Right lung (tissue), 10 donors: ENCODE measurements at places on chromosomes 2 and 18. TPM values are rescaled to one million over a fixed set of nuclear protein-coding genes. Genes with fewer than 3 reads are reported as not detected.

DNA sequence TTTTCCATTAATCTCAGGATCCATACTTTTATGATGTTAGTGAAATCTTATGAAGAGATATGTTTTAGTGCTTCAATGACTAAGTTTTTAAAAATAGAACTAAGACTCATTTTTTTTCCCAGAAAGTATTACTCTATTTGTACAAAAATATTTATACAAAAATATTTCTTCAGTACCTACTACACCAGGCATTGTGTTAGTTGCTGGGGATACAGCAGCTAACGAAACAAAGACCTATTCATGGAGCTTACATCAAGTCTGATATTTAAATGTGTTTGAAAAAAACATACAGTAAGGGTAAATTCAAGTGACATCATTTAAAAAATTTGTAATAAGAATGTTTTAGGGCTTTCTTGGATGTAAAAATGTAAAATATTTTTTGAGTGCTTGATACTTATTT lies 11.6 kb downstream of the VAPA start:
- no peak for DNase-seq

DNA sequence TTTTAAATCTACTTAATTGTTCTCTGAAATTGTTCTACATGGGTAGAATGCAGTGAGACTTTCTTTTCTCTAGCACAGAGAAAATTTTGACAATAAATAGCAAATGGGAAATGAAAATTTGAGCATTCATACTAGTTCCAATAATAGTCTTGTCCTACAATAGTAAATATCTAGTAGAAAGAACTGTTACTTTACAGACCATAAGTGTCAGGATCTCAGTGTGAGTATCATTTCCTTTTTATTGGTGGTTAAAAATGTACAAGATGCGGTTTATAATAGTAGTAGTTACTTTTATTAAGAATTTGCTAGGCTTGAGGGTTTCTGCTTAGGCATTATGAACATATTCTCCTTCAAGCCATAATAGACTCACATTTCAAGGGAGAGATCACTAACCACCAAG lies 43.2 kb downstream of the KCNE4 start:
- DNase-seq, result no peak

GRCh38 chr2:201448061-201448460 lies 3.2 kb downstream of the TRAK2 start:
- no peak for DNase-seq

DNA sequence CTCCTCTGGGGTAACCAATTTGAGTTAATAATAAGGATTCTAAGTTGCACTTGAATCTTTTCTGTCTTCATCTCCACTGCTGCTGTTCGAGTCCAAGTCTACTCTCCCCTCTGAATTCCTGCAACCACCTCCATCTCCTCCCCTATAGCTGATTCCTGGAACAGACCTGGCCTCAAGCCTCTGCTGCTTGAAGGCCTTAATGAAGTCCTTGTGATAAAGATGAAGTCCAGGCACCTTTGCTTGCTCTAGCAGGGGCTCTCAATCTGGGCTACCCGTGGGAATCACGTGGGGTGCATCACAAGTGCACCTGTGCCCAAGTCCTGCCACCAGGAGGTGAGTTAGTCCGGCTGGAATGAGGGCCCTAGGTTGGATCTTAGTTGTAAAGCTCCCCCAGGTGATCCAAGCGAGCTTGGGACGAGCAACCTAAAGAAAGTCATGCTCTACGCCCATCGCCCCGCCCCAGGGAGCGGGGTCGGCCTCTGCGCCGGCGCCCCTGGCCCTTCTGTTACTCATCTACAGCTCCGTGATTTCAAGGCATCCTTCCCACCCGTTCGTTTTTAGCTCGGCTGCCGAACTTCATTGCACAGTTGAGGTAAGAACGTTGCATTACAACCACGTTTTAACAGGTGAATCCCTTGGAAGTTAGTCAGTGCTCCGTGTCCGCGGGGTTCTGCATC lies 905 bp upstream of the IAH1 start:
- DNase-seq, result peak; percentile 2

DNA sequence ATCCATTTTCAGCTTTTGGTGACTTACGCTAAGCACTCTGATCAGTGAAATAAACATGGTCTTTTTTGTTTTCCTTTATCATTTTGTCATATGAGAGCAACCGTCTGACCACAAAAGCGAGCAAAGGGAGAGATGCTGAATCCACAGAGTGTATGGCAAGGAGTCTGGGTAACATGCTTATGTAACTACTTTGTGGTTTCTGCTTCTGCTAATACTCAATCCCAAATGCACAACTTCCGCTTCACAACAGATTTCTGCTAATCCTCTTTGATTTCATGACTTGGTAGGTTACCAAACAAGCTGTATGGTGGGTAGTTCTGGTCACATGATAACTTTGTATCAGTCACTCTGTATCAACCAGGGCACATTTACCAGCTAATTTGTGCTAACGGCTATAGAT lies 908.4 kb upstream of the CRIM1 start:
- DNase-seq, result no peak

GRCh38 chr18:532018-532417 lies 31.5 kb upstream of the COLEC12 start:
- DNase-seq, result no peak

DNA sequence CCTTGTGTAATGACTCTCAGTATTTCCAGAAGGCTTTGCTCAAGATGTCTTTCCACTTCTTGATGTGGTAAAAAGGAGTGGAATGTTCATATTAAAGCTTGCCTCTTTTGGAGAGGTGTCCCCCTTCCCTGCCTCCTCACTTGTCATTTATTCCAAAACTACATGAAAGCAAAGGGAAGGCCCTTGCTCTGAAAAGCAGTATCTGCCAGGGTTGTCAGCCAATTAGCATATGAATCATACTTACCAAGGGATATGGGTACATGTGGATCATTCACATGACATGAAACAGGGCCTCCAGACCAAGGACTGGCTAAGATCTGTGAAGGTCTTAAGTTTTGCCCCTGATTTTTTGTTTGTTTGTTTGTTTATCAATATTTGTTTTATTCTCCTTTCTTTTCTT lies 31.3 kb downstream of the ANXA4 start:
- DNase-seq, result no peak

GRCh38 chr2:217952409-217952808 lies 50.4 kb downstream of the TNS1 start:
- no peak for DNase-seq

DNA sequence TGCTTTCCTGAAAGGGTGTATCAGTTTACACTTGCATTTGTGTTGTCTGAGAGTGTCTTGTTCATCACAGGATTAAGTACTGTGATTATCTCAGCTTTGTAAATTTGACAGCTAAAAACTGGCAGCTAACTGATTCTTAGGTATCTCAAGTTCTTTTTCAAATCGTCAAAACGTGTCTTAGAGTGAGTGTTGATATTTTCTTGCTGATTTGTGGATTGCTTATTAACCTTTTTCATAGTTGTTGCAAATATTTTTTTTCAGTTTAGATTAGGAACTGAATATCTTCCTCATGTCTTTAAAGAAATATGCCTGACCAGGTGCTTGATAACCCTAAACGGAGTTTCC lies 41.9 kb downstream of the LRRFIP1 start:
- DNase-seq, result no peak

GRCh38 chr2:97348265-97348664 lies 235.3 kb downstream of the ANKRD36 start:
- no peak for DNase-seq

DNA sequence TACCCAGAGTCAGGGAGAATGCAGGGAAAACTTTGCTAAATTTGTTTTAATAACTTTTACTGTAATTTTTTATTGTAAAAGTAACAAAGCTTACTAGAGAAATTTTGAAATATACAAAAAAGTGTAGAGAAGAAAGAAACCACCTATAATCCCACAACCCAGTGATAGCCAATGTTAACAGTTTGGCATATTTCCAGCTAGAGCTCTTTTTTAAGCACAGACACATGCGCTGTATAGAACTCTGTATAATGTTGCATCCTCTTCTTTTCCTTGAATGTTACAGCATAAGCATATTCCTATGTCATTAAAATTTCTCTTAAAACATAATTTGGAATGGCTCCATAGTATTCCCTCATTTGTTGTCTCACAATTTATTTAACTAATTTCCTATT lies 37.4 kb upstream of the EPAS1 start:
- DNase-seq, result no peak

Gene IL1R2
- 0.69 TPM for polyA plus RNA-seq

Gene CD226
- polyA plus RNA-seq, result 3.5 TPM

Gene RASGRP3
- polyA plus RNA-seq, result 32.7 TPM

Gene C2orf81
- polyA plus RNA-seq, result 6.2 TPM
